Lung microvascular endothelial cell (primary cell): ENCODE measurements at places on chromosomes 6 and 20. TPM values are rescaled to one million over a fixed set of nuclear protein-coding genes. Genes with fewer than 3 reads are reported as not detected.
A peak's percentile ranks its signal among the peaks of the same experiment; 100 is the strongest.

DNA sequence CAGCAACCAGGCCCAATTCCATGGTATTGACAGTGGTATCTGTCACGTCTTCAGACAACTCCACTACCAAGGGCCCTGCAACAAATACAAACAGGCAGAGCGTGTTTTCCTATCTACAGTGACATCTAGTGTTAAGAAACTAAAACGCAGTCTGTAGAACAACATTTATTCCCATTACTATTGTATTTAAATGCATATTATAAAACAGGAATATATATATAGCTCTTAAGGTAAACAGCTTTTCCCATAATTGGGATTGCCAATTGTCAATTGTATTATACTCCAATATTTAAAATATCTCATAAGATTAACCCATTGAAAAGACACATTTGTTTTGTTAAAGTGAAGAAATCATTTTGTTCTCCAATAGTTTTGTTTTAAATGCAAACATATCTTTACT, 97.2 kb downstream of the KIF16B start:
- DNase-seq: peak; percentile 61

DNA sequence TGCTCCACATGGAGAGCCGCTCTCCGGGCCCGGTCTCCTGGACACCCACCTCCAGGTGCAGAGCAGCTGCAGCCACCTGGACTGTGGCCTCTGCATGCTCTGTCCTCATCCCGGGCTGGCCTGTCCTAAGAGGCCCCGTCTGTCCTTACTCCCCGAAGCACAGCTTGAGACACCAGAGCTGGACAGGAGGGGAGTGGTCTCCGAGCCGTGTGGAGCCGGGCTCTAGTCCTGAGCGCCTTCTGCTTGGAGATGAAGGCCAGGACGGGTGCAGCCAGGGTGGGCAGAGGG, 6.7 kb upstream of the NTSR1 start:
- DNase-seq: no peak

- DNase-seq: no peak
These were observed 155.1 kb downstream of the BTBD9 start for GRCh38 chr6:38484656-38485055.

The PPP1R16B gene
- 163 and 169 TPM in 2 replicates for total RNA-seq

- DNase-seq: no peak
These were observed 200.6 kb downstream of the MAFB start for GRCh38 chr20:40488401-40488800.

The RALY gene
- 54.7 and 61.7 TPM in 2 replicates for total RNA-seq

The ABHD16B gene
- not detected in 2 replicates for total RNA-seq

The KCNS1 gene
- under 0.01 and 0.40 TPM in 2 replicates for total RNA-seq

GRCh38 chr20:39632176-39632575, 670.0 kb downstream of the DHX35 start:
- DNase-seq: no peak

The LGSN gene
- total RNA-seq: not detected in 2 replicates

- no peak for DNase-seq
These were observed 37.6 kb upstream of the CST7 start for GRCh38 chr20:24911461-24911860.

GRCh38 chr6:111918825-111919224, 45.6 kb upstream of the FYN start:
- DNase-seq: no peak

The PDYN gene
- total RNA-seq: not detected in 2 replicates

GRCh38 chr6:128667339-128667858, 147.0 kb upstream of the PTPRK start:
- DNase-seq: no peak

The CRISP2 gene
- not detected in 2 replicates for total RNA-seq

The FOXF2 gene
- total RNA-seq: not detected in 2 replicates

The NEDD9 gene
- 70.2 and 177 TPM in 2 replicates for total RNA-seq

The VWA7 gene
- under 0.01 and 0.40 TPM in 2 replicates for total RNA-seq

The CDSN gene
- total RNA-seq: under 0.01 TPM in 1 of 2 replicates, not detected in the other

DNA sequence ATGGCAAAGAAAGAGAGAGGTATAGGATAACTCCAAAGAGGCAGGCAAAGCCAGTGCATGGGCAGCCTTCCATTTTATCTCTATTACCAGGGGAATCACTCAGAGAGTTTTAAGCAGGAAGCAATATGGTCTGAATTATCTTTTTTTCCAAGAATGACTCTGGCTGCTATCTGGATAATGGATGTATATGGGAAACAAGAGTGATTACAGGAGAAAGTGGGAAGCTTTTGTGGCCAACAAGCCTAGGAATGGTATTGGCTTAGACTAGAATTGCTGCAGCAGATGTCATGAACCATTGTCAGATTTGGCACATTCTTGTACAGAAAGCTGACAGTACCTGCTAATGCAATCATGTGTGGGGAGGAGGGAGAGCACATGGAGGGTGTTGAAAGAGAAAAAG, 73.0 kb upstream of the BTBD3 start:
- no peak for DNase-seq

DNA sequence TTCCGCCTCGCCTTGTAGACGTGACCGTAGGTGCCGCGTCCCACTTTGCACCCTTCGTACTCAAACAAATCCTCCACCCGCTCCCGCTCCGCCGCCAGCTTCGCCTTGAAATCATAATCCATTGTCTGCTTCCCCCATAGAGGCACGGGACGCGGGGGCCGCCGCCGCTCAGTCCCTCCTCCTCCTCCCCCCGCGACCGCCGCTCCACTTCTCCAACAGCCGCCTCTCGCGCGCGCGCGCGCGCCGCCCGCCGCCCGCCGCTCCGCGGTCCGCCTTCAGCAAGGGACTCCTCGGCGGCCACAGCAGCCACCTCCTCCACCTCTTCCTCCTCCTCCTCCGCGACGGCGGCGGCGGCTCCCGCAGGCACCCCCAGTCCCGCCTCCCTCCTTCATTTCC, 256 bp downstream of the CDK19 start:
- no peak for DNase-seq

- DNase-seq: no peak
These were observed 68.5 kb downstream of the FOXC1 start for GRCh38 chr6:1678201-1678600.

The CALHM4 gene
- total RNA-seq: 0.22 TPM in 1 of 2 replicates, not detected in the other

- DNase-seq: peak; percentile 74
These were observed 279.7 kb downstream of the UST start for GRCh38 chr6:149026530-149026942.

DNA sequence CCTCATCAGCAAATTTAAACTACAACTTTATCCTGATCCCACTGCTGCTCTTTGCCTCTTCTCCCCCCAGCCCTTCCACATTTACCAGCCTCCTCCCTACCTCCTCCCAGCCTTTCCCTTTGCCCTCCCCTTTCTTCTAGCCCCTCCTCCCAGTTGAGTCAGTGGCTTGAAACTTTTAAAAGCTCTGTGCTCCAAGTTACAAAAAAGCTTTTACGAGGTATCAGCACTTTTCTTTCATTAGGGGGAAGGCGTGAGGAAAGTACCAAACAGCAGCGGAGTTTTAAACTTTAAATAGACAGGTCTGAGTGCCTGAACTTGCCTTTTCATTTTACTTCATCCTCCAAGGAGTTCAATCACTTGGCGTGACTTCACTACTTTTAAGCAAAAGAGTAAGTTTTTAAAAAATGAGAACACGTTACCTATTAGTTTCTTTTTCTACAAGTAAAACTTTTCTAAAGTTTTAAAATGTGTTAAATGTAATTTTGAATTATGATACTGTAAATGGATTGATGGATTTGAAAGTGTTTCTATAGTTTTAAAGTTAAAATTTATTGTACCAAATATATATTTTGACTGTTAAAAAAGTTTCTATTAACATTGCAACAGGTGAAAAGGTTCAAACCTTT, at the start of gene GJA1:
TSS of gene GJA1 (plus strand) at position 203 of the 626 bp plus-strand sequence. CDS start 11,202 bp downstream, outside the sequence.
- peak; percentile 91 for DNase-seq

- DNase-seq: no peak
These were observed 2.5 kb upstream of the MANEA start for GRCh38 chr6:95574811-95575210.

DNA sequence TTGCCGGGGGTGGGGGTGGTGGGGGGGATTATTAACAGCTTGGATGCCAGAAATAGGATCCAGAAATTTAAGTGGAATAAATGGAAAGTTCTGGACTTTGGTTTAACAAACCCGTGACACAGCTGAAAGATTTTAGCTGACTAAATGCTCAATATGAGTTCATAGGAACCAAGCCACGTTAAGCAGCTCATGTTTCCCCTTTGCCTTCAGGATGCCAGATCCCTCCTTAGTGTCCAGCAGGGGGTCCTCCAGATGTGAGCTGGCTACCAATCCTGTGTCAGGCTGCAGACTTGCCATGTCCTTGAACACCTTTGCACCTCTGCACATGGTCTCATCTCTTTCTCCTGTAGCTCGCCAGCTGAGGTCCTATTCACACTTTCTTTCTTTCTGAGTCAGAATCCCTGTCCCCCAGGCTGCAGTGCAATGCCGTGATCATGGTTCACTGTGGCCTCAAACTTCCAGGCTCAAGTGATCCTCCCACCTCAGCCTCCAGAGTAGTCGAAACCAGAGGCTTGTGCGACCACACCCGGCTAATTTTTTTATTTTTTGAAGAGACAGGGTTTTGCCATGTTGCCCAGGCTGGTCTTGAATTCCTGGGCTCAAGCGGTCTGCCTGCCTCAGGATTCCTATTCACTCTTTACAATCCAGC, 133.3 kb upstream of the ARMC2 start:
- no peak for DNase-seq

DNA sequence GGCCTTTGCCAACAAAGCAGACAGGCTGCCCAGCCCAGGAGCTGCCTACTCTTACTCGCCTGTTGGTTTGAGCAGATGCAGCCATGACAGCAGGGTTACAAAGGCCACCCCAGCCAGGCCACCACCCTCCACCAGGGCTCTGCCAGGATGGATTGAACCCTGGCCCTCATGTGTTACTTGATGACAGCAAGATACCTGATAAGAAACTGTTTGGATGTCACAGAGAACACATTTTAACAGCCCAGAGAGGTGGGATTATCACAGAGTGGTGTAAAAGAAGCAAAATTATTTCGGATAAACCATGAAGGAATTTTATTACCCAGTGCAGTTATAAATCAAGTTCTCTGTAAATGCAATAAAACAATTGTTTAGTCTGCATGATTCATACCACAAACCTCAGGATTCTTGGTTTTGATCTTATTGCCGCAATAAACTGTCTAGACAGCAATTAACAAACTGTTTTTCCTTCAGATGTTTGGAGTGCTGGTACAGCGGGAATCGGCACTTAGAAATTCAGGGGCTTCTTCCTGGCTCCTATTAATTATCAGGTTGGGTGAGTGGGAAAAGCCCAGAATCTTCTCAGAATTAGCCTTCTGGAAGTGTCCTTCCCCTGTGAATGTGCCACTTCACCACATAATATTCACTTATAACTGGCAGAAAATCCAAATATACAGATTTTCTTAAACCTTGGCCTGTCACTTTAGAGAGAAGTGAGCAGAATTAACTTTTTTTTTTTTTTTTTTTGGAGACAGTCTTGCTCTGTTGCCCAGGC, 58.0 kb upstream of the SALL4 start:
- DNase-seq: no peak

GRCh38 chr6:1855890-1856289, 246.2 kb downstream of the FOXC1 start:
- DNase-seq: no peak

GRCh38 chr20:52812231-52812847, 159.8 kb upstream of the TSHZ2 start:
- no peak for DNase-seq

GRCh38 chr20:39823224-39823623, 861.1 kb downstream of the DHX35 start:
- DNase-seq: no peak

The MATN4 gene
- not detected in 2 replicates for total RNA-seq

DNA sequence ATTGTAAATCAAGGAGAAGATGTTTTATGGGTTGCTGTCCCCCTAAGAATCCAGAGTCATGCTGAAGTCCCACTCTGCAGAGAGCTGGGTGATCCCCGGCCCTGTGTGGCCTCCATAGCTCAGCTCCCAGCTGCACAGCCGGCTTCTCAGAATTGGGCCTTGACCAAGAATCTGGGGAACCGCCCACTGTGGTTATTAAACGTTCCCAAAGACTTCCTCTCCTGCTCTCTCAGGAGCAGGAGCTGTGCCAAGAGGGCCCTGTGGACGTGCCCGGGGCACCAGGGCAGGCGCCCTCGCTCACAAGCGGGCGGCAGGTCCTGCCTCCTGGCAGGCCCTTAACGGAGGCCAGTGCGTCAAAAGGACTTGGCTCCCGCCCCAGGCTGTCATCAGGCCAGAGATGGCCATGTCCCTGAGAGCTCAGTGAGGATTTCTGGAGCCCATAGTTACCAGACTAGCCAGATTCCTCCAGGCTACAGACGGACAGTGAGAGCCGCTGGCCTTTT, 30.4 kb downstream of the ZC3H12D start:
- DNase-seq: peak; percentile 33

DNA sequence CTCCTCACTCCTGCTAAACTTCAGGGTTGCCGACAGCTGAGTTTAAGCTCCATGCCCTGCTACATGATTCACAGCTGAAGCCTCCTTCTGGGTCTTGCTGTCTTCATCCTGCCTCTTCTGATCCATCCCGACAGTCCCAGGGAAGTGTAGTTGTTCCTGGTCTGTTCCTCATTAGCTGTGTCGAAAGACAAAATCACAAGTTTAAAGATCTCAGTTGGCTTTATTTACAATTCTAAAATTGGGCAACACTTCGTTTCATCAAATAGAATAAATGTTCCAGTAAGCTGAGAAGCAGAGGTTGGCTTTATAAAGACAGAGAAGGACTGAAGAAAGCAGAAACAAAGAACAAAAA, 4.1 kb upstream of the SLC2A10 start:
- no peak for DNase-seq

- no peak for DNase-seq
These were observed 37.7 kb downstream of the TGM6 start for GRCh38 chr20:2418388-2418787.

GRCh38 chr20:58377017-58377416, 12.0 kb upstream of the VAPB start:
- DNase-seq: no peak

GRCh38 chr20:59184880-59185447, 21.3 kb downstream of the ZNF831 start:
- no peak for DNase-seq

- no peak for DNase-seq
These were observed 380.2 kb upstream of the MMS22L start for GRCh38 chr6:97663252-97663651.

The MARCKS gene
- total RNA-seq: 187 and 258 TPM in 2 replicates
